Cardiac fibroblast (primary cell): ENCODE measurements at places on chromosomes 16 and 17.
A peak's percentile ranks its signal among the peaks of the same experiment; 100 is the strongest.

GRCh38 chr17:32659419-32659842, 172.6 kb downstream of the CDK5R1 start:
- peak; percentile 73 for DNase-seq

GRCh38 chr17:75398279-75398678, 7.2 kb downstream of the GRB2 start:
- DNase-seq = no peak

DNA sequence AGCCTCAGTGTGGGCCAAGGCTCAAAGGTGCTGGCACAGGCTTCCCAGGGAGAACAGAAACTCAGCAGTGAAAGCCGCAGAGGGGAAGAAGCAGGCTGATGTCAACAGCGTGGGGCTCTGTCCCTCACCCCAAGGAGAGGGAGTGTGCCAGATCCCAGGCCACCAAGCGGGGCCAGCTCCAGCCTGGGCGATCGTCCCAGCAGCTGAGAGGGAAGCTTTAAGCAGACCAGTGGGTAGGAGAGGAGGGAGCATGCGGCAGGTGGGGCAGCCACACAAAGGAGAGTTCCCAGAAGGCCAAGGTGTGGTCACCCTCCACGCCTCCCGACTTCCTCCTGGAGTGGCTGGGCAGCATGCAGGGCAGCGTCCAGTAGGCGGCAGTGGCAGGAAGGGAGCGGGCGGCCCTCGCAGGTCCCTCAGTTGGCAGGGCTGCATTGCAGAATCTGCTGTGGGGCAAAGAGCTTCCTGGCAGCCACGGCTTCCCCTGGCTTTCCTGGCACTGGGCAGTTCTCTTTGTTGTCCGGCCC, 6.0 kb downstream of the SYNGR2 start:
- no peak for DNase-seq

GRCh38 chr16:85652431-85653221, 36.1 kb downstream of the GINS2 start:
- peak; percentile 42 for DNase-seq

DNA sequence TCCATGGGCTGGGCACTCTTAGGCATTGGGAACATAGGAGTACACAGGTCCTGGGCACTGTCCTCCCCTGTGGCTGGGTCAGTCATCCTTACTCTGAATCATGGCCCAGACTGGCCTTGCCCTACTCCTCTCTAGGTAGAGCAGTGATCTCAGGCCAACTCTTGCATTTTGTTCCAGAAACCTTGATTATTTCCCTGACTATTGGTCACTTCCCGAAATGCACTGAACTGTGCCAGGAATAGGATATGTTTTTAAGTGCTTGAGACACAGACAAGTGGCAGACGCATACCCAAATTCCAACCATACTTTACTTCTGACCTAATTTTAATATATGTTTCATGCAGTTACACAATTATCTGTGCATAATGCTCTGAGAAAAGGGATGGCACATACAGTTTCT, 10.3 kb downstream of the KRABD2 start:
- peak; percentile 95 for DNase-seq

GRCh38 chr16:74279266-74279665, 17.3 kb upstream of the PSMD7 start:
- no peak for DNase-seq

- DNase-seq = peak; percentile 84
These were observed 405.7 kb upstream of the SALL1 start for GRCh38 chr16:51556694-51557340.

DNA sequence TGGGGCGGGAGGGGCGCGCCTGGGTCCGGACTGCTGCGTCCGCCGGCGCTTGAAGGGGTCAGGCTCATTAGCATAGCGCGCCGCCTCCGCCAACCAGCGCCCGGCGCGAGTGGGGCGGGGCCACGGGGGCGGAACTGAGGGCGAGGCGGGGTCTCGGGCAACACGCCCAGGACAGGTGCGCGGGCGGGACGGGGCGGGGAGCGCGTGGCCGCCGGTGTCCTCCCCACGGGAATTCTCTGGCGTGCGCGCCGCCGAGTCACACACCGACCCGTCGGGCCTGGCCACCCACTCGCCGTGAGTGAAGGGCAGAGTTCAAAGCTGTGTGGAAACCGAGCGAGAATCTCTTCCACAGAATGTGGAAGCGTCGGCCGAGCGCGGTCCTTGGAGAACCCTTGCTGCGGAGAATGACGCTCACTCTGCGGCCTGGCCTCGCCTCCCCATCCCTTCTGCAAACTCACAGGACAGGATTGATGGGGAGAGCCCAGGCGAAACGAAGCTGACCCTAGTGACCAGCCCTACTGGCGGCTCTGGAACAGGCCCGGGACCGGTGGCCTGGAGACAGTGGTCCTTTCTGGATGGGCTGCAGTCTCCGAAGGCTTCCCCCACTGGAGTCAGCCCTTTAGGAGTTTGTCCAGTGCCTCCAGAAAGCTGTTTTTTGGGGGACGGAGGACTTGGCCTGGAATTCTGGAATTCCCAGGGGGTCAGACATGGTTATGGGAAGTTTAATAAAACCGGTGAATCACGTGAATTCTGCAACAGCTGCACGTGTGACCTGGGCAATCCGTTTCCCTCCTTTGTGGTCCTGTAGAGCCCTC, at the start of gene SNAI3:
SNAI3 (minus strand) TSS at position 69 of the 815 bp plus-strand sequence. CDS start 101 bp downstream, outside the sequence.
- peak; percentile 39 for DNase-seq

- no peak for DNase-seq
These were observed 4.8 kb upstream of the SOCS3 start for GRCh38 chr17:78364436-78365281.

GRCh38 chr17:66988069-66988798, 23.7 kb downstream of the CACNG4 start:
- no peak for DNase-seq

GRCh38 chr16:53100889-53101288, 46.1 kb downstream of the CHD9 start:
- DNase-seq = no peak

DNA sequence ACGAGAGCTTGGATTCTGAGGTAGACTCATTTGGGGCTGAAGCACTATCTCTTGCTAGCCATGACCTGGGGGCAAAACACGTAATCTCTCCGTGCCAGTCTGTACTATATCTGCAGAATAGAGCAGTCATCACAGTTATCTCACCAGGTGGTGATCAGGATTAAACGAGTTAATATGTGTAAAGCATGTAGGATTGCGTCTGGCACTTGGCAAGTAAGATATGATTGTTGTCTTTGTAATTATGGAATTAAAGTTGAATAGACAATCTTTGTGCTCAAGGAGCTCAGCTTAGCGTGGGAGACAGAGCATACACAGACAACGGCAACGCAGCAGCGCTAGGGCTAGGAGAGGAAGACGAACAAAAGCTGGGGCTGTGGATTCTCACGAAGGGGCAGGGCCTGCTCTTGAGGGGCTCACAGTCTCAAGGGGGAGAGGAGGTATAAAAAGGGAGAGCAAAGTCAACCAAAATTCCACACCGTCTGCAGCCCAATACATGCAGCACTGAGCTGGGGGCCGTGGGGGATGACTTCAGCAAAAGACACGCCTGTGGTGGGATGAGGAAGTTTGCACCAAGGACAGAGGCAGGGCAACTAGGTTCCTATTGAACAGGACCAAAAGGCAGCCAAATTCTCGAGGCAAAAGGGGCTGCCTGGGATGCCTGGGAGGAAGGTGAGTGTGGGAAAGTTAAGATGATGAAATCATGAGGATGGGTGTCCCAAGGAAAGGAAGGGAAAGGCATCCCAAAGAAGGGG, 68.6 kb downstream of the SDK2 start:
- DNase-seq = no peak

- peak; percentile 43 for DNase-seq
These were observed 11.9 kb downstream of the KRT32 start for GRCh38 chr17:41455236-41455635.

DNA sequence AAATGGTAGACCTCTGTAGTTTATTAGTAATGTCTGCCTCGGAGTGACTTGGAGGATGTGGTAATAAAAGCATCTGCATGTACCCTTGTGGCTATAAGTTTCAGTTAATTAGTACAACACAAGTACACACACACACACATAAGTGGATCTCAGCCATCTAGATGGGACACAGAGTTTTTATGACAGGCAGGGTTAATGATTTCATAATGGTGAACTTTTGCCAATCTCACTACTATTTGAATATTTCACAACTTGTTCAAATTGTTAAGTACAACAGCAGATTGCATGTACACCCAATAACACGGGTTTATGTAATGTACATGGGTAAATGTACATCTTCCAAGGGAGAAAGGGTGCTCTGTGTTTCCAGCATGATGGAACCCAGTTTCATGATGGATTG, 511.3 kb upstream of the HSBP1 start:
- no peak for DNase-seq

GRCh38 chr17:79131701-79132100, 57.1 kb downstream of the ENGASE start:
- DNase-seq = no peak

DNA sequence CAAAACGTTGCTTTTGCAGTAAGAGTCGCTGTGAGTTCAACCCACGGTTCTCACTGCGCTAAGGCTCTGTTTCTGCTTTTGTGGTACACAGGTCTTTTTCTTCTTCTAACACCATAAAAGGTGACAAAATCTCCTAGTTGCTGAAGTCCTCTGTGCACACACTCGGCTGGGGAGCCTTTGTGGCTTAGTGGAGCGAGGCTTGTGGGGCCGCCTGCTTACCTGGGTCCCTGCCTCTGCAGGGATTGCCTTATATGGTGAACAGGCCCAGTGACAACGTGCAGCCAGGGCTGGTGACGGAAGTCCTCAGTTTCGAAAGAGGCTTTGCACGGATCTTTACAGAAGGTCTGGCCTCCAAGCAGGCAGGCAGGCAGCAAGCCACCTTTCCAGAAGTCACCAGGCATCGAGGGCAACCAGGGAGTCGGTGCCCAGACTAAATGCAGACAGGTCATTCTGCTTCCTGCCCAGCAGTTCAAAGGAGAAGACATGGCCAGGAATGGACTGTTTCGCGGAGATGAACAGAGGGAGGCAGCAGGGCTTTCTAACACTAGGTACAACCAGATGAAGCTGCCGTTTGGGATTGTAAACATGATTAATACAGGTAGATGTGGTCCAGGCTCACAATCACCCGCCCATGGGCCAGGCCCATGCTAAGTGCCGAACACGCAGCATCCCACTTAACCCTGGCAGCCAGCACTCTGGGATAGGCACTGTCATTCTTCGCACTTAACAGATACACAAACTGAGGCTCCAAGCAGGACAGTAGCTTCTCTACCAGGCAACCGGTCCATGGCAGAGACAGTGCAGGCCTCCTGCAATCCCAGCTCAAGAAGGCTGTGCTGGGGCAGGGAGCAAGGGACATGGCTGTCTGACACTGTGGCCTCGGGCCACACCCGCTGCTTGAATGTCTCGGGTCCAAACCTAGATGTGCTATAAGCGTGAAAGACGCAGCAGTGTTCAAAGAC, 10.7 kb upstream of the MEAK7 start:
- DNase-seq = no peak

GRCh38 chr17:51590071-51590656, 329.8 kb downstream of the UTP18 start:
- no peak for DNase-seq

- peak; percentile 71 for DNase-seq
These were observed 2.8 kb downstream of the FAM171A2 start for GRCh38 chr17:44360826-44361225.

DNA sequence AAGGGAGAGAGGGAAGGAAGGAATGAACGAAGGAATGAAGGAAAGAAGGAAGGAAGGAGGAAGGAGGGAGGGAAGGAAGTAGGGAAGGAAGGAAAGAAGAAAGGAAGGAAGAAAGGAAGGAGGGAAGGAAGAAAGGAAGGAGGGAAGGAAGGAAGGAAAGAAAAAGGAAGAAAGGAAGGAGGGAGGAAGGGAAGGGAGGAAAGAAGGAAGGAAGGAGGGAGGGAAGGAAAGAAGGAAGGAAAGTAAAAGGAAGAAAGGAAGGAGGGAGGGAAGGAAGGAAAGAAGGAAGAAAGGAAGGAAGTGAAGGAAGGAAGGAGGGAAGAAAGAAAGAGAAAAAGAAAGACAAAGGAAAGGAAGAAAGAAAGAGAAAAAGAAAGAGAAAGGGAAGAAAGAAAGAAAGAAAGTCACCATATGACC, 442.4 kb downstream of the RBFOX1 start:
- DNase-seq = no peak

- DNase-seq = peak; percentile 35
These were observed 82.9 kb downstream of the GAS7 start for GRCh38 chr17:10115536-10115932.

DNA sequence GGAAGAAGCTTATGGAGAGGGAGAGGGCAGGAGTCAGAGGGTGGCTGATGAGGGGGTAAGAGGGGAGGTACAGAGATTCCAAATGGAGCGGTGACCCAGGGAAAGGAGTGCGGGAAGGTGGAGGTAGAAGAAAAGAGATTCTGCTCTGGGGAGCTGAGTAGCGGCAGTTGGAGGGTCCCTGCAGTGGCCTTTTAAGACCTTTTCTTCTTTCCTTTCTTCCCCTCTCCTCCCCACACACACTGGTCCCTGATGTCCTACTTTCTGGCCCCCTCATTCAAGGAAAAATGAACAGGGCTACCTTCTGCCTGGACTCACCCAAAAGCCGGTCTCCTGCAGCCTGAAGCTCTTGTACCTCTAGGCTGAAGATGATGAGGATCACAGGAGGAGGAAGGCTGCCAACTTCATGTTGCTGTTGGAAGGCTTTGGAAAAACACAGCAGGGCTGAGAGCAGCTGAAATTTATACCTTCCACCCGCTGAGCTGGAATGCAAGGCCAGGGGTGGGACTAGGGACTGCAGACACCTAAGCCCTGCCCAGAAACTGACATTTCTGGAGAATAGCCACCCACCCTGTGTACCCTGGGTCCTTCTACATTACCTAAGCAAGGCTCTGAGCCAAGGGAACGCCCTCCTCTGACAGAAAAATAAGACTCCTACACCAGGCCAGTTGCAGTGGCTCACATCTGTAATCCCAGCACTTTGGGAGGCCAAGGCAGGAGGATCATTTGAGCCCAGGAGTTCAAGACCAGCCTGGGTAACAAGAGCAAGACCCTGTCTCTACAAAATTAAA, 9.4 kb upstream of the HEATR6 start:
- DNase-seq = peak; percentile 72

DNA sequence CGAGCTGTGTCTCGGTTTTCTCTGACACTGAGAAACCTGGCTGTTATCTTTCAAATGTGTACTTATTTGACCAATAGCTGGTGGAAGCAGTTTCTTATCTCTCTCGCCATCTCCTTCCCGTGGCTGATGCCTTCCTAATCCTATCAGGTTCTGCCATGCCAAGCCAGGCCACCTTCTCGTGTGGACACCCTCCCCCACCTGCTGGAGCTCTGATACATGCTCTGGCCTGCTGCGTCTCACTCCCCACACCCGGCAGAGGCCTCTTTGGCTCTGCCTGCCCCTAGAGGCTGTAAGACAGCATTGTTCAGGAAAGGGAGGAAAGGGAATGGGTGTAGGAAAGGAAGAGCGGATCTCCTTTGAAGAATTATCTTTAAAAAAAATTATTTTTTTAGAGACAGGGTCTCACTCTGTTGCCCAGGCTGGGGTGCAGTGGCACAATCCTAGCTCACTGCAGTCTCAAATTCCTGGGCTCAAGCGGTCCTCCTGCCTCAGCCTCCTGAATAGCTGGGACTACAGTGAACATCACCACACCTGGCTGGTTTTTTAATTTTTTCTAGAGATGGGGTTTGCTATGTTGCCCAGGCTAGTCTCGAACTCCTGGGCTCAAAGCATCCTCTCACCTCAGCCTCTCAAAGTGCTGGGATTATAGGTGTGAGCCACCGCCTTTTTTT, 7.5 kb upstream of the ARMC5 start:
- DNase-seq = peak; percentile 77

GRCh38 chr17:40251576-40251975, 32.5 kb downstream of the WIPF2 start:
- peak; percentile 86 for DNase-seq
